ENCODE measurements at places on chromosomes 2 and 18. TPM values are rescaled to one million over a fixed set of nuclear protein-coding genes. Genes with fewer than 3 reads are reported as not detected.

The LIMS1 gene
- 28.5 TPM for polyA plus RNA-seq

The TAF4B gene
- 6.8 TPM for polyA plus RNA-seq

The TBR1 gene
- polyA plus RNA-seq: 0.02 TPM

The RBMS1 gene
- 53.7 TPM for polyA plus RNA-seq

The CNDP1 gene
- polyA plus RNA-seq: 0.64 TPM

The IKZF2 gene
- 19.2 TPM for polyA plus RNA-seq

The RAD51AP2 gene
- 0.18 TPM for polyA plus RNA-seq

The SLC5A7 gene
- polyA plus RNA-seq: 0.05 TPM

The PDCD1 gene
- 12.7 TPM for polyA plus RNA-seq

The SLC66A3 gene
- 20.6 TPM for polyA plus RNA-seq

The NT5C1B gene
- not detected for polyA plus RNA-seq

The ST8SIA3 gene
- polyA plus RNA-seq: 0.05 TPM

The SERPINB13 gene
- 9.8 TPM for polyA plus RNA-seq

The STK36 gene
- polyA plus RNA-seq: 19.1 TPM

The DPP10 gene
- 0.02 TPM for polyA plus RNA-seq

The NXPH2 gene
- polyA plus RNA-seq: 0.07 TPM
